NCI-H1930 (cell line): ENCODE measurements at places on chromosomes 1 and 21.

- DNase-seq = no peak
Observed at GRCh38 chr1:214220891-214221290, 60.1 kb upstream of the SMYD2 start.

- no peak for DNase-seq
Observed at GRCh38 chr1:182374101-182374834, 17.3 kb downstream of the GLUL start.

GRCh38 chr1:39685071-39685470, 6.2 kb downstream of the HPCAL4 start:
- DNase-seq = no peak

DNA sequence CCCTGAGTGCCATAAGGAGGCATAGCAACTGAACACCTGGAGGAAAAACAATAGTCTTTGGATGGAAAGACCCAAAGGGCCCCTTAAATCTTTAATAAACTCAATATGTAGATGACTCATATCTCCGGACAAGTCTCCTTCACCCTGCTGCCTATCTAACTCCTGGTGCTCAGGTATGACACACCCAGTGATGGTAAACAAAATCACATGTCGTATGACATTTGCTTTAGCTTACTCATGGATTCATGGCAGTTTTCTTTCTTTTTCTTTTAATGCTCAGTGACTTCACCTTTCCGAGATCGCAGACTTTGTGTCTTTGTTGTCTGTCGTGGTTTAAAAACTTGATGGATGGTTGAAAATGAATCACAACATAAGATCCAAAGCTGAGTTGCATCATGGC, 208.5 kb upstream of the PROX1 start:
- DNase-seq = no peak

GRCh38 chr1:1629430-1630190, 2.4 kb upstream of the MMP23B start:
- DNase-seq = no peak

DNA sequence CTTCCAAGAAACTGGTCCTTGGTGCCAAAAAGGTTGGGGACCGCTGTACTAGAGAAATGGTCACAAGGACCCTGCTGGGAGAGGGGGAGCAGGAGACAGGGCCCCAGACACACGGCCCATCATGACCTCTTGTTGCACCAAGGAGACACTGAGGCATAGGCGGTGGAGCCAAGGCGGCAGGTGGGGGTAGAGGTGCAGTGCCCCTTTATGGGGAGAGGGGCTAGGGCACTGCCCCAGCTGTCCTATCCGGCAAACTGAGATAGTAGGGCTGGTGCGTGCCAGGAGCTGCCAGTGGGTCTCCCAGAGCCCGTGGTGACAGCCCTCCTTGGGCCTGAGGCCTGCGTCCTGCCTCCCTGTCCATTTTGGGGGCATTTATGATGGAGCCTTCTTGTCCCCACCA, 20.3 kb downstream of the TNNT2 start:
- DNase-seq = no peak

DNA sequence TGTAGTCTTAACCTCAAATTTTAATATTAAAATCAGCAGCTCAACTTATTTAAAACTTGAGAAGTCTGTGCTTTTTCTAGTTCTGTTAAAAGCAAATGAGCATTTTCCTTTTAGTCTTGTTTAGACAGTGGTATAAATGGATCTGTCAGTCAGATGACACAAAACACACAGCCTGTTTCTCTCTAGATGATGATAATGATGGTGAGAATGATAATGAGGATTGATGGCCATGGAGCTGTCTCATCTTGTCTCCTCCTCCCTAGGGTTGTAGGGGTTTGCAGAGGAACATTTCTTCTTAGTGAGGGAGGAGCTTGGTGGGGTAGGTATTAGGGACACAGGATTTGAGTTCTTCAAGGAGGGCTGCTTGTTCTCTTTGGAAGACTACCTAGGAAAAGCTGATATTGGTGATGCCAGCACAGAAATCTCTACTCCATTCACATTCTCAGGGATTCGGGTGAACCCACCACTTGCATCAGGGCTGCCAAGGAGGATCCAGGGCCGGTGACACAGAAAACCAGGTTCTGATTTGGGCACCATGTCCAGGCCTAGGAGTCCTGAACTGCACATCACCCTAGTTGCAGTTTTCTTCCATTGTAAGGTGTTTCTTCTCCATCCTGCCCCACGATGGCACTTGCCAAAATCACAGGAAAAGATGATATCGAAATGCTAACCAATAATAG, 147.6 kb downstream of the RHOU start:
- DNase-seq = no peak

DNA sequence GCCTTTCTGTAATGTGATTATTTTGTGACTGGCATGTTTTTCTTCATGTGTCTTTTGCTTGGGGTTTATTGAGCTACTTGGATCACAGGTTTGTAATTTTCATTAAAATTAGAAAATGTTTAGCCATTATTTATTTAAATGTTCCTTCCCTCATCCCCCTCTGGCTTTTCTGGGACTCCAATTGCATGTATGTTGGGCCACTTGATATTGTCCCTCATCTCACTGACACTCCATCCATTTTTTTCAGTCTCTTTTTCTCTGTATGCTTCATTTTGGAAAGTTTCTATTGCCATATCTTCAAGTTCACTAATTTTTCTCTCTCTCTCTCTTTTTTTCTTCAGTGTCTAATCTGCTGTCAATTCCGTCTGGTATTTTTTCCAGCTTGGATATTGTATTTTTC, 390.1 kb downstream of the PRDM2 start:
- DNase-seq = no peak

GRCh38 chr1:199447906-199448305, 579.6 kb upstream of the NR5A2 start:
- no peak for DNase-seq

- DNase-seq = no peak
Observed at GRCh38 chr1:94011709-94012595, 102.7 kb upstream of the GCLM start.

DNA sequence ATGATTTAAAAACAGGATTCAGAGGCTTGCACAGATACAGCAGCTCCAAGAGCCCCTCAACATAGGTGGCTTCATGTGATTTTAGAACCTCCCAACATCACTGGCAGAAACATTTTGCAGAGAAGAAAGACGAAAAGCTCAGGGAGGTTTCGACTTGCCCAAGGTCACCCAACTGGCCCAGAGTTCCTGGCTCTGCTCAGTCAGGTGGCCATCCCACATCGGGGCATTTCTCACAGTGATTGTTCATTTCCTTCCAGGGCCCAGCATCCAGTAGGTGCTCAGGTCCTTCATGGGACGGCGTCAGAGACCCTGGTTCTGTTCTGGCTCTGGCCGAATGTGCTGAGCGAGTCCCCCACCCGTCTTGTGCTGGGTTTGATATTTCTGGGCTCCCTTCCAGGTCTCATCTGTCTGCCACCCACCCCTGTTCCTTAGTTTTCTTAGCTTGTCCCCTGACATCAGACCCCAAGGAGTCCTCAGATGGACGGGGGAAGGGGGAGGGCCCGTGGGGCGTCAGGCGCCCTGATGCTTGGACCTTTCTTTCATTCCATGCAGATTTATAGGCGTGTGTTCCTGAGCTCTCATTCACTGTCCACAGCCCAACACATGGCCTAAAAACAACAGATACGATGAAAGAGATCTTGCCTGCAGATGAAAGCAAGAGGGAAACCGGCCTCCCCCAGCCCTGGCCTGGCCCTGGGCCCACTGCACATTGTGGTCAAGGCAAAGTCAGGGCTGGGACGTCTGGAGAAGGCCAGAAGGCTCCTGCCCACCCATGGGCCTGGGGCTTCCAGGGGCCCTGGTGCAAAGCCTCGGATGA, 123.1 kb upstream of the ZBTB40 start:
- DNase-seq = no peak

GRCh38 chr1:221162939-221163338, 283.7 kb downstream of the HLX start:
- no peak for DNase-seq

DNA sequence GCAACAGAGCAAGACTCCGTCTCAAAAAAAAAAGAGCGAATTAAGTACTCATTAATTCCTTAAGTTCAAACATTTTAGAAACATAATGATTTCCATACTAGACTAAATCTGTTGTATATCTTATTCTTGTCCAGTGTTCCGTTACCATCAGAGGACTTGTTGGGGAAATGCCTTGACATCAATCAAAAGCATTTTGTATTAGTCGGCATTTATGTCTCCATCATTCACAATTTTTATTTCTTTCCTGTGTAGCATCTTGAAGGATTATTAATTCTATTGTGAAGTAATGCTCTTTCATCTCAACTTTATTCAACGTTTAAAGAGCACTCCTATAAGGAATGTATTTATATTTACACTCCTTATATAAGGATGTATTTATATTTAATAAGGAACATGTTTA, 82.9 kb upstream of the QSOX1 start:
- no peak for DNase-seq

DNA sequence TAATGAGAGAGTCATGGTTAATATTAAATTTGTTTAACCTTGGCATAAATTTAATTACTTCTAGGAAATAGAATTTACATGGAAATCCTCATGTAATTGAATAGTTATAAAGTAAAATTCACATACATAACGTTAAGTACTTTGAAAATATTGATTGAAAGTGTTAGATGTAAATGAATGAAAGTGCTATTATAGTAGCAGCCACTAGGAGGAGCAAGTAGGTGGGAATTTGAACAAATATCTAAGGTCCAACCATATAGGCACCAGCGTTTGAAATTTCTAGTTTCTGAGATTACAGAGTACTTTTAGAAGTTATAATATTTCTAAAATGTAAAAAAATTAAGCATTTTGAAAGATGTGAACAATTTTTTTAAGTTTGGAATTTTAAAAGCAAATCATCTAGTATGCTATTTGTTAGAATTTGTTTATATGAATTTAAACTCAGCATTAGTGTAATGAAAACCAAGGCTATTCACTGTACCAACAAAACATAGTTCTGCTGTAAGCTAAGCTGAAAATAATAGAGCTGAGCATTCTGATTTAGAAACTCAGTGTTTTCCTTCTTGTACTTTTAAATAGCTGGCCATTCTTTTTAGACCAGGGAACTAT, 3.3 kb downstream of the B3GALT2 start:
- peak; percentile 44 for DNase-seq

DNA sequence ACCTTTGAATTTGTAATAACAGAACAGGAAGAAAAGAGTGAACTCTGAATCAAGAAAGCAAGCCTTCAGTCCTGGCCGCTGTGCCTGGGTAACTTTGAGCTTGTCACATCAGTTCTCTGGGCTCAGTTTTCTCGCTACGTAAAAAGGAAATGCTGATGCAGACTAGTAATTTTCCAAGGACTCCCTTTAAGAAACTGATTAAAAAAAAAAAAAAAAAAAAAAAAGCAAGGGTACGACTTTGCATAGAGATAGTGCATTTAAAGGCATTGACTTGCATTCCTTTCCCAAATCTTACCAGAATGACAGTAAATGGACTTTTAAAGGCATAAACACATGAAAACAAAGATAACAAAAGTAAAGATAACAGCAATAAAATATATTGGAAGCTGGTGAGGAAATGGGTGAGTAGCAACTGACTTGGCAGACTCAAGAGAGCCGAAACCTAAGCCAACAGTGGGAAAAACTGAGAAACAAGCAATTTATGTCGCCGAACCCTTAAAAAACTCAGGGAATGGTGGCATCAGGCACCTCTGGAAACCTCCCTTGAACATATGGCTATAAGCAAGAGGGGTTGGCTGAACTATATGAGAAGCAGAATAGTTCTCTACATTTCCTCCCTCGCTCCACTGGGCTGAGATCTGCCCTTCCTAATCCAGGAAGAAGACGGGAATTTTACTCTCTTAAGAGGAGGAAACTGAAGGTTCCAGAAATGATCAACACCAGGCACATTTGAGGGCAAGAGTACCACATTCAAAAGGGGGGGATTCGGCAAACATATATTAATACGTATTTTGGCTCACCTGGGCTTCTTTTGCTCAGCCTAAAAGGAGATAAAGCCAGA, 189.2 kb downstream of the CDC7 start:
- DNase-seq = no peak

- DNase-seq = no peak
Observed at GRCh38 chr1:201656311-201657032, 117.5 kb downstream of the NAV1 start.

DNA sequence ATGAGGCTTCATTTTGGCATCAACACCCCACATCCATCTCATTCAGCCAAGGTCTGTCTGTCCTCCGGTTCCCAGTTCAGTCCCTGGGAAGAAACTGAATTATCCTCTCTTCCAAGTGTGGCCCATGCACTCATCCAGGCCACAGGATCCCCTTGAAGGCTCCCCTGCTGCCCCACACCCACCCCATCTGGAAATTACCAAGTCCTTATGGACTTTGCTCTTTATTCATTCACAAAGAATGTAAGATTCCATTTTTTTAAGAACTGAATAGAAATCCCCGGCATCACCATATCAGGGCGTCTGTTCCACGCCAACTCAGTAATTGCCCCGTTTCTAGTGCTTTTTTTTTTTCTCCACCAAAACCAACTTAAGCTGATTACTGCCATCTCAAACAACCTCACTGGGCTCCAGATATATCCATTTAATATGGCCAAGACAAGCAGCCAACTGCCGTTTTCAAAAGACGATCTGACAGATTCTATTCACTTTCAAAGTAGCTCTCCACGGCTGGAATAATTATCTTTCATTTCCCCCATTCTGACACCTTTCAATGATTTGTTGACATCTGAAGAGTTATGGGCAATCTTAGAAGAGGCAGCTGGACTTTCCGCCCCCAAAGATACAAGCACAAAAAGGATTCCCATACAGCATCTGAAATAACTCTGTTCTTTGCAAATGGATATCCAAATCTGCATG, 55.9 kb downstream of the OLIG1 start:
- no peak for DNase-seq

DNA sequence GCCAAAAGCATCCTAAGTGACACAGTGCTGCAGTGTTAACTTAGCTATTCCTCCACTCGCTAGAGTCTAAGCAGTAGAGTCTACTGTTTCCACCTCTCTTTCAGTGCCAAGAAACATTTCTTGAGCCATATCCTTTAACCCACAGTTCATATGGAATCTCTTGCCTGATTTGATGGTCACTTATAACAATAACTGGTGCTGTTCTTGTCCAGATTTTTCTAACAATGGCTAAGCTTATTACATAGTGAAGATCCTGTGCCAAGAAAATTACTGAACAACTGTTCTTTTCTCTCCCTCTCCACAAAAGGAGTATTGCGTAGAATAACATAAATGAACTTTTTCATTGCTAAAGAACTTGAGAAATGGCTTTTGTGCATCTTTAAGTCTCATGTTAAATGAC, 121.3 kb downstream of the CDC7 start:
- DNase-seq = no peak

GRCh38 chr1:173415490-173415889, 61.6 kb upstream of the PRDX6 start:
- DNase-seq = no peak

DNA sequence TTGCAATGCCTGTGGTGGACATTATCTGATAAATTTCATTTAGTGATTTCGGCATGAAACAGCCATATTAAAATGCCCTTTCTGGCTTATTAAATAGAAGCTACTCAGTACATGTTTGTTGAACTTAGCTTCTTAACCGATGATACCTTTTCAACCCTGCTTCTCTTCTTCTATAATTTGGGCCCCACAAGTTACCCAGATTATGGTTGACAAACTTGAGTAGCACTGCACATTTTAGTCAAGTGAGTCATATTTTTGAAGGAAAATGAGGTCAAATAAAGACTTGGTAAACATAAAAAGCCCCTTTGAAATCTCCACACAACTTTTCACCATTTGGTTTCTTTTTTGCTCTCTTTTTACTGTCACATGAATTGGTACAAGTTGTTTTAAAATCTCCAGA, 33.8 kb downstream of the GIPC2 start:
- DNase-seq = no peak
